Testis (tissue), 5 donors: ENCODE measurements at places on chromosomes 1 and 21. TPM values are rescaled to one million over a fixed set of nuclear protein-coding genes. Genes with fewer than 3 reads are reported as not detected.

DNA sequence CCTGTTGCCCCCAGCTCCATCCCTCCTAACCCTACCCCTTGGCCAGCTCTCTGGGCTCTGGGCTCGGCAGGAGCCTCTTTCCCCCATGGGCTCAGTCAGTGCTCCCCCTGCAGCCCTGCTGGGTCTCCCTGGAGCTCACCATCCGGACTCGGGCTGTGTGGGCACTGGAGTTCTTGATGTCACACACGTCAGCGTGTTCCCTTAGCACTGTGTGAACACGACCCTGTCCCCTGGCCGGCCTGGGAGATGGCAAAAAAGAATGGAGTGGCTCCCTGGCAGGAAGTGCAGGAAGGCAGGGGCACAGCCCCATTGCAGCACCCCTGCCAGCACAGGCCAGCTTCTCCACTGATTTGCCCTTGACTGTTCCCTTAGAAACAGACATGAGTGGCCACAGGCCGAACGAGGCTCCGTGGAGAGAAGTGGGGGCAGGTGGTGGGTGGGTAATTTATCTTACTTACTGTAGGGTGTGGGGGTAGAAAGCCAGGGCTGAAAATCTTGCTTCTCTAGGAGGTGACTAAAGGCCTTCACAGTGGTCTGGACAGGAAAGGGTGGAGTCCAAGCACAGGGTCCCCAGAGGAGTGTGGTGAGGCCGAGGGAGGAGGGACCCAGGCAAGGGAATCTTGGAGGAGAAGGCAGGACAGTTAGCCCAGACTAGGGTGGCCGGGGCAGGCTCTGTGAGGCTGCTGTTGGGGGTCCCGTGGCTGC, 381.7 kb upstream of the VAMP3 start:
- peak; percentile 15 for DNase-seq

DNA sequence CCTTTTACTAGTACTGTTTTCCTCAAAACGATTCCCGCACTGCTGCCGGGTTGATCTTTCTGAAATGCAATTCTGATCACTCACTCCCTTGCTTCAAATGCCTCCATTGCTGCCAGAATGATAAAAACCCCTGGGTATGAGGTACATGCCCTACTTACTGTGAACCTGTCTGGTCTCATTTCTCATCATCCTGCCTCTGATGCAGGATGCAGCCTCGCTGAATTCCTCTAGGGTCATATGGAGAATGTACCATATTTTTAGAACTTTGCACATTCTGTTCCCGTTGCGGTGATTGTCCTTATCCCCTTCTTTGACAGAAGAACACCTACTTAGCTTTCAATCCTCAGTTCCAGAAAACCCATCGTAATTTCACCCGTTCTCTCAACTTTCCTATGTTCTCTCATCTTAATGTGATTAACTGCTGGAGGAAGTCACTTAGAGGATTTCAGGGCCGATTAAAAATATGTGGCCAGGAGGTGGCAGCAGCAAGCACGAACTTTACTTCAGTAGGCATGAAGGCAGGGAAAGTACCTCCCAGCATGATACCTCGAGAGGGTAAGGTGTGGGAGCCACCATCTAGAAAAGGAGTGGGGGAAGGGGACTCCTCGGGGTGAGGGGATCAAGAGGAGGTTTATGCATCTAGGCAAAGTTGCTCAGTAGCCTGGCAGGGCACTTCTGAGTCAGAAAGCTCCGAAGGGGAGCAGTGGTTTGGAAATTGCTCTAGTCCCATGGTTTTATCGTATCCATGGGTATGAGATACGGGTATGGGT, 361.5 kb upstream of the ZP4 start:
- DNase-seq, result peak; percentile 78

GRCh38 chr21:38766987-38767722, 38.6 kb upstream of the ETS2 start:
- no peak for DNase-seq

GRCh38 chr1:204287466-204287891, 72.2 kb downstream of the PLEKHA6 start:
- no peak for DNase-seq

GRCh38 chr1:228853637-228854036, 118.4 kb downstream of the RHOU start:
- peak; percentile 9 for DNase-seq

DNA sequence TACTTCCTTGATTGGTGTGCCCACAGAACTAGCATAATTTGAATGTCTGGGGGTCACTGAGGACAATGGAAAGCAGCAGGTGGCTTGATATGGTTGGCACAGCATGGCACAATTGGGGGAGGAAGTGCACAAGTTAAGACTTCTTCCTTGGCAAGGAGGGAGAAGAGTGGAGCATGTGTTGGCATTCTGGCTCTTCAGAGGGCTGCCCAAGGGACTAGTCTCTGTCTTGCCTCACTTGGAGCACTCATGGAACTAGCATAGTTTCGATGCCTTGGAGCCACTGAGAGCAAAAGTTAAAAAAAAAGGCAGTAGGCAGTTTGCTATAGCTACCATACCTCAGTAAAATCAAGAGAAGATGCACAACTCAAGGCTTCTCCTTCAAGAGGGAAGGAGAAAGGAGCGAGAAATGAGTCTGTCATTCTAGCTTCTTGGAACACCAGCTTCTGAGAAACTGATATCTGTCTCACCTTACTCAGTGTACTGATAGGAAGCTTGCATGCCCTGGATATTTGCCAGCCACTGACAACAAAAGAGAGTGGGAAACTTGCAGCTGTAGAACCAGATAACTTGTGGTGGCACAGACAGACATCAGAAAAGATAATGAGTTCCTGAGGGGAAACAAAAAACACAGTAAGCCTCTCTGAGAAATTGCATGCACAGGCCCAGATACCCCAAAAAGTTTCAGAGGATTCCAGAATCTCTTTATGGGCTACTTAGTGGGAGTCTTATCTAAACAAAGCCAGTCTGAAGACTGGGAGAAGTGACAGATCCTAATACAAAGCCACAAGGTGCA, 207.5 kb upstream of the SAMSN1 start:
- DNase-seq, result no peak

- no peak for DNase-seq
Measured at GRCh38 chr21:31449921-31450535, 106.0 kb upstream of the TIAM1 start.

GRCh38 chr1:48761411-48761810, 15.3 kb downstream of the BEND5 start:
- DNase-seq, result no peak

- no peak for DNase-seq
Measured at GRCh38 chr1:4447778-4448420, 206.5 kb upstream of the AJAP1 start.

GRCh38 chr1:227728059-227728891, 6.8 kb downstream of the JMJD4 start:
- peak; percentile 83 for DNase-seq

DNA sequence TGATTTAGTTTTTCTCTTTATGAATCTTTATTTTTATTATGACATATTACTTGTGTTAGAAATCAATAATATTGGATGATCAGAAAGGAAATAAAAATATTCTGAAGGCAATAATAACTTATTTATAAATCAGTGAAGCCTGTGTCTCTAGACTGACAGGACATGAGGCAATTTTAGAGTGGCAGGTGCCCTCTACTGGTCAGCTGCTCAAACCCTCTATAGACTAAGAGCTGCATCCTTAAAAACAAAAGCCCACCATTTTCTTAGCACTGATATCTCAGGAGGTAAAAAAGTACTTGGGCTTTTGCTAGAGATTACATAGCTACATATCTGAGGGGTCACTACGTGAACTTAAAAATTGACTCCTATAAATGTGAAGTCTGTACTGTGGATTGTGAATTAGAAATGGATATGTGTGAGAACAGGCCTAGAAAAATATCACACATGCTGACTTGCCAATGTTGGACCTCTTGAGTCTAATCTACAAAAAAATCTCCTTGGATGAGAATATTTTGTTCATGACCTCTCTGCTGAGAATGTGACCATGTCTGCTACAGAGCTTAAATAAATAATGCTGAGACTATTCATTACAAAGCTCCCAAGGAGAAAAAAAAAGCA, 597.9 kb upstream of the ADAMTS5 start:
- peak; percentile 68 for DNase-seq

DNA sequence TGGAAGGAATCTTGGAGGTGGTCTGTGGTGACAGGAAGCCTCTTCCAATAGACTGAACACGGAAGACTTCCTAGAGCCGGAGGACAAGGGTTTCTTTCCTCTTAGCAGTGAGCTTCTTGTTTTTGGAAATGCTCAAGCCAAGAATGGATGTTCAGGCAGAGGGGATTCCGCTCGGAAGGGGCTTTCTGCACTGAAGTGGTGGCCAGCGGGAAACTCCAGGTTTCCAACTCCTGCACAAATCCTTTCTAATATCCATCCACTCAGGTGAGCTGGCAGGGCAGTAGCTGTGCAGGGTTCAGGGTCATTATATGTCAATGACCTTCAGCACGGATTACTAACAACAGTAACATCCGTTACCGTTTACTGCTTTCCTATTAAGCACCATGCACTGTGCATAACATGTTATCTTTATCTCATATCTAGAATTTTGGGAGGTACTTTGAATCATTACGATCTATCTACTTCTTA, 573 bp upstream of the CPT2 start:
- no peak for DNase-seq

DNA sequence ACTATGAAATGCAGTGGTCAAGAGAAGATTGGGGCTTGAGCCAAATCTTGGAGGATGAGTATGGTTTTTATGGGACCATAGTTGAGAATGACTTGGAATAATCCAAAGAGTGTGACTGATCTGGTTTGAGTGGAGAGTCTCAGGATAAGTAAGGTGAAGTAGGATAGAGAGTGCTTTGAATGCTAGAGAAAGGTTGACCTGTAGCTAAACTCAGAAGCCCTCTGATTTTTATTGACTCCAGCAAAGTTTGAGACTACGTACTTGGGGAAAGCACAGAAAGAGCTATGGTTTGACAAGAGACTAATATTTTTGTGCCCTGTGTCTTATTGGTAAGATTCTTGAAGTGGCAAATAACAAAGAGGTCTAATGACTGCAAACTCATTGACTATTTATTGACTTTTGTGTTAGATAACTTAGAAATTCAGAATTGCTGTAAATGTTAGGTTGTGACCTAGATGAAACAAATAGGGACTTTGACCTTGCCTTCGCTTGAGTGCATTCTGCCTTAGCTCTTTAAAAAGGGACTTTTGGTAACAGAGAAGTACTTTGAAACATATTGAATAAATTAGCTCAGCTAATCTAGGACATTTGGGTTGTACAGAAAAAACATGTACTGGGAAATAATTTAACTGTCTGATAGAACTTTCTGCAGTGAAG, 35.1 kb downstream of the UAP1 start:
- no peak for DNase-seq

Gene CLCNKA
- polyA plus RNA-seq, result 9.9 TPM

Gene C1orf94
- 68.8 TPM for polyA plus RNA-seq

Gene IGSF5
- 1.6 TPM for polyA plus RNA-seq

Gene KANK4
- 2.4 TPM for polyA plus RNA-seq

Gene TCEA3
- polyA plus RNA-seq, result 10.8 TPM

Gene OR10J1
- 8.3 TPM for polyA plus RNA-seq

Gene HMGN1
- 203 TPM for polyA plus RNA-seq

Gene LRRN2
- polyA plus RNA-seq, result 16.7 TPM

Gene HES3
- polyA plus RNA-seq, result not detected
